Ascending aorta (tissue), 2 donors: ENCODE measurements at places on chromosomes 12 and 14.
A peak's percentile ranks its signal among the peaks of the same experiment; 100 is the strongest.

- peak; percentile 65 for DNase-seq
These were observed 5.7 kb upstream of the KLRK1 start for GRCh38 chr12:10395390-10395998.

GRCh38 chr12:14777271-14777670 is 26.0 kb downstream of the WBP11 start:
- DNase-seq = no peak

- DNase-seq = no peak
These were observed 106.7 kb downstream of the PPP2R5E start for GRCh38 chr14:63436286-63437098.

GRCh38 chr14:90799420-90799819 is 16.8 kb downstream of the TTC7B start:
- no peak for DNase-seq

DNA sequence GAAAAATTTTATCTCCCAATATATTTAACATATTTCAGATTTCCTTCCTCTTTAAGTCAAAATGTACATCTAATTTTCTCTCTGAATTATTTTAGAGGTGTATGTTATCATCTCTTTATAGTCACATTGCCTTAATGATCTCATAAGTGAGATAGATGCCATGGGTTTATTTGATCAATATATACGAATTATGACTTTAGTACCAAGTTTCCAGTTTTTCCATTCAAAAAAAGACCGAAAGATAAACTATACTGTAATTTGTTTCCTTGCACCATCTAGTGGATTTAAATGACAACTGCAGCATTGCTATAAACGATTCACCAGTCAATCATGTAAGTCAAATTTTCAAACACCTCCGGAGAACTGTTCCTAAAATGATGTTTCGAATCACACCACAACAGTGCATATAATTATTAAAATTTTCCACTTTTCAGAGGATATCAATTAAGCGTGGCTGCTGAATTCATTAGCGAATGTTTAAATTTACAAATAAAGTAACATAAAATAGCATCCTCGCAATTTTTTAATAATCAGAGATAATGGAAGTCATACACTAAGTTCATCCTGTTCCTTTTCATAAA is 419 bp upstream of the ATXN7L3B start:
- DNase-seq = no peak

- no peak for DNase-seq
These were observed 1.5 kb downstream of the BLOC1S1 start for GRCh38 chr12:55717011-55718007.

GRCh38 chr14:45893127-45893526 is 640.1 kb upstream of the MIS18BP1 start:
- DNase-seq = no peak

DNA sequence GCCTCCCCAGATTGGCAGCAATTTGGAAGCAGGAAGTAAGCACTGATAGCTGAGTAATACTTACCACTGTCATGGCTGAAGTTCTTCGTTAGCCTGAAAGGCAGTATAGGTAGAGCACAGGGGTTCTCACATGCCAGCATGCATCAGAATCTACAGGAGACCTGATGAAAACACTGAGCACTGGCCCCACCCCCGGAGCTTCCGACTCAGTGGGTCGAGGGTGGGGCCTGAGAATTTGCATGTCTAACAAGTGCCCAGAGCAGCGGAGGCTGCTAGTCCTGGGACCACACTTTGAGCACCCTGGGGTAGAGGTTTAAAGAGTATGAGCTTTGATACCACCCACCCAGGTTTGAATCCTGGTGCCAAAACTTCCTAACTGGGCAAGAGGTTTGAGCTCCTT is 89.6 kb downstream of the FBXW8 start:
- DNase-seq = no peak

DNA sequence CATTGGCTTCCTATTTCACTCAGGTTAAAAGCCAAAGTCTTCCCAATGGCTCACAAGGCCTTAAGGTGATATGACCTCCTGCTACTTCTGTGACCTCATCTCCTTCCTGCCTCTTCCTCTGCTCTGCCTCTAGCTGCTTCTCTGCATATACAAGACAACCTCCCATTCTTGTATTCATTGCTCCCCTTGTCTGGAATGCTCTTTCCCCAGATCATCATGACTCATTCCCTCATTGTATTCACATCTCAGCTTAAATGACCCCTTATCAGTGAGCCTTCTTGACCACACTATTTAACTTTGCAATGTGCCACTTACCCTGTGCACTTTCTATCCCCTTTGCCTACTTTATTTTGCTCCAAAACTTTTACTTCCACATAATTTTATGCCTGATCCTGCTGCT is 90.2 kb downstream of the PPP1R12A start:
- no peak for DNase-seq

DNA sequence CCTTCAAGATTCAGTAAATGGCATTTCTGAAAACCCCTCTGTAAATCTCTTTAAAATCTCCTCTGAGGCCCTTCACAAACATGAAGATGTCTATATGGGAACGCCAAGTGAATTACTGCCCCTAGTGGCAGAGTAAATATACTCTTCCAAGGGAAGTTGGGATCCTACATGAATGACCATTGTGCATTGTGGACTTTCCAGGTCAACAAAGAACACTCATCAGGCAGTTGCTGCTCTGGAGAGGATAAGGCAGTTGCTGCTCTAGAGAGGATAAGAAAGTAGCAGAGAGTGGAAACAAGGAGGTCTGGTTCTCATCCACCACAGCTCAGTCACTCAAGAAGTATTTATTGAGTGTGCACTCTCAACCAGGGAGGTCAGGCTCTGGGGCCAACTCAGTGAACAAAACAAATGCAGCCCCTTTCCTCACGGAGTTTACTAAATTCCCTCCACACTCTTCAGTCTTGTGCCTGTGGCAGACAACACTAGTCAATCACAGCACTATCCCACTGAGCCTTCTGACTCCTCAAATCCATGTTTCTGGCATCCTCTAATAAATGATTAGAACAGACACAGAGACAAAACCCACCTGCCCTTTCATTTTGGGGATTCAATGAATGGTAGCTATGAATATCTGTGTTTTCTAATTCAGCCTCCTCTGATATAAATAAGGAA is 52.9 kb downstream of the SVOP start:
- DNase-seq = no peak

DNA sequence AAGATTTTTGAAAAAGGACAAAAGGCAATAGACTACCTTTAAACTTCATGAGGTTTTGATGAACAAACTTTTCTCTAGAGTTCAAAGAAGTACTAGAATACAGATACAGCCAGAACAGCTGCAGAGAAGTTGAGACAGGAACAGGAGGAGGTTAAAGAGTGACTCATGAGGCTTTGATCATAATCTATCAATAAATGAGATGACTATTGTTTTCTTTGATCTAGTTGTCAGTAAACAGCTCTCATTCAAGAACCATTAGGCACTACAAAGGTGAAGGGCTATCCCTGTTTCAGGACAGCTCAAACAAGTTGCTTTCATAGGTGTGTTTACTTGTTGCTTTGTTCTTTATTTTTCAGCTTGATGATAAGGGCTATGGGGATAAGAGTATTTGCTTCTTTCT is 2.4 kb downstream of the WASHC3 start:
- no peak for DNase-seq

- no peak for DNase-seq
These were observed 21.3 kb upstream of the POC1B start for GRCh38 chr12:89547101-89547500.

- DNase-seq = no peak
These were observed 349.9 kb downstream of the ETNK1 start for GRCh38 chr12:22974865-22975264.

GRCh38 chr12:80189241-80189640 is 89.9 kb downstream of the OTOGL start:
- no peak for DNase-seq

DNA sequence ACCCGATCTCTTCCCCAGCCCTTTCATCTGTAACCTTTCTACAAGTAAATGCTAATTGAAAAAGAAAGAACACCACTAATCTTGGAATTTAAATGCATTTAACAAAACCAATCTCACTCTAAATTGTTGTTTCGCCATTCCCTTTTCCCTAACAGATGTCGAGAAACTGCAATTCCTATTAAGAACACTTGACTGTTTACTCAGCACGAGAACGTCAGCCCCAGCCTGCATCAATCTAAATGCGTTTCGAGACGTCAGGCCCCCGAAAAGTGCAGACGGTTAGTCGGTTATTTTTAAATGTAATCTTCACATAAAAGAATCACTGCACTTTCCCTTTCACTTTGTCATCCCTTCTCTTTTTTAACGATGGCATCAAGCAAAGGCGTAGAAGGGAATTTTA is 837.6 kb downstream of the VRK1 start:
- no peak for DNase-seq

DNA sequence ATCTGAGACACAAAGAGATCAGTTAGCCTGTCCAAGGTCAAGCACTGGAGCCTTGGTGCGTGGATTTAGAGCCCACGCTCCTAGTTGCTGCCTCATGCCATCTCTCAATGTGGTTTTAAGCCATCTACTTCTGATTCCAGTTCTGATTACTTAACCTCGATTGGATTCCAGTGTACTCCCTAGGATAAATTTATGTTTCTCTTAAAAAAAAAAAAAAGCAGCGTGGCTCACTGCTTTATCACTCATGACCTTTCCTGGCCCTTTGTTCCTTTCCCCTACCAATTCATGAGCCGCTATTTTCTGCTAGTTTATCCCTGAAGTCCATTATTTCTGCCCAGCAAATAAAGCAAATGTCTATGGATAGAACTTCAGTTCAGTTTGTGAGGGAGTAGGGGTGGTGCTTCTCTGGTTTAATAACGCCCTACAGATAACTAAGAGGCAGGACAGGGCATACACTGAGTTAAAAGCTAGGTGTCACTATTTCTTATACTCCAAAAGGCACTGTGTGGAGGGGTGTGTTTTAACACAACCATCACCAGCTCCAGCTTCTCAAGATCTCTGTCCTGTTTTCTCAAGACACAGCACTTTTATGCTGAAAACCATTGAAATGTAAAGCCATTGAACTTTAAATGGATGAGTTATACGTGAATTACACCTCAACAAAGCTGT is 9.8 kb upstream of the PARP11 start:
- DNase-seq = no peak

DNA sequence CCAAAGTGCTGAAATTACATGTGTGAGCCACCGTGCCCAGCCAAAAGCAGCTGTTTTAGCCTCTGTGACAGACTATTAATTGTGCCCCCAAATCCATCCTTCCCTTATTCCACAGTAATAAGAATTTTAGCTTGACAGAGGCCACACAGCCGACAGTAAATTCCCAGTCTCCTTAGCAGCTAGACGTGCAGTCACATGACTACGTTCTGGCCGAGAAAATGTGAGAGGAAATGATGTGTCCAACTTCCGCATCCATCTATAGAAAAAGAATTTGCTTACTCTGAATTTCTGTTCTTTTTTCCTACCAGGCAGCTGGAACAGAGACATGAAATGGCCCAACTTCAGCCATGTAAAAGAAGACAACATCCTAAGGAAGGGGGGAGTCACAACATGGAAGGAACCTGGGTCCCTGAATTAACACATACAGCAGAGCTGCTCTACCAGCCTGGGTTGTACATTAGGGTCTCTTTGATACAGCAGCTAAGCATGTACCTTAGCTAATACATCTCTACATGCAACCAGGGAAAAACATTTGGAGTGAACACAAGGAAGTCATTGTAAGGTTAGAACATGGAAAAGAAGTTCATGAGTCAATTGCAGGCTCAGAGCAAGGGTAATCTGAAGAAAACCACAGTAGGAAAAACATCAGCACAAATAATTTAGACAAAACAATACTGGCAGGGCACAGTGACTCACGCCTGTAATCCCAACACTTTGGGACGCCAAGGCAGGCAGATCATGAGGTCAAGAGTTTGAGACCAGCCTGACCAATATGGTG is 35.5 kb downstream of the CIT start:
- DNase-seq = no peak
